ENCODE measurements at places on chromosomes 7 and 10. TPM values are rescaled to one million over a fixed set of nuclear protein-coding genes. Genes with fewer than 3 reads are reported as not detected.

ZNF503 gene
- 5.6 TPM for total RNA-seq

DNA sequence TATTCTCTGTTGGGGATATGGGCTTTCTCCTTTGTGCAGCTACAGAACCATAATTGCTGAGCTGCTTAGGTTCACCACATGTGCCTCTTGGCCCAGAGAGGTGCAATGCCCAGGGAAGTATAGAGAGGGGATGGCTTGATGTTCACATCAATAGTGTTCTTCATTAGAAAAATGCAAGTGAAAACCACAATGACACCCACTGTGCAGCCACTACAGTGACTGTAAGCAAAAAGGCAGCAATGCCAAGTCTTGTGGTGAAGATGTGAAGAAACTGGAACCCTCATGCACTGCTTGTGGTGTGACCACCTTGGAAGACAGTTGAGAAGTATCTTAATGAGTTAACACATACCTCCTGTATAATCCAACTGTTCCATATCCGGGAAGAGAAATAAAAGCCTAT, 318.9 kb upstream of the ZMIZ1 start:
- DNase-seq = no peak

DNA sequence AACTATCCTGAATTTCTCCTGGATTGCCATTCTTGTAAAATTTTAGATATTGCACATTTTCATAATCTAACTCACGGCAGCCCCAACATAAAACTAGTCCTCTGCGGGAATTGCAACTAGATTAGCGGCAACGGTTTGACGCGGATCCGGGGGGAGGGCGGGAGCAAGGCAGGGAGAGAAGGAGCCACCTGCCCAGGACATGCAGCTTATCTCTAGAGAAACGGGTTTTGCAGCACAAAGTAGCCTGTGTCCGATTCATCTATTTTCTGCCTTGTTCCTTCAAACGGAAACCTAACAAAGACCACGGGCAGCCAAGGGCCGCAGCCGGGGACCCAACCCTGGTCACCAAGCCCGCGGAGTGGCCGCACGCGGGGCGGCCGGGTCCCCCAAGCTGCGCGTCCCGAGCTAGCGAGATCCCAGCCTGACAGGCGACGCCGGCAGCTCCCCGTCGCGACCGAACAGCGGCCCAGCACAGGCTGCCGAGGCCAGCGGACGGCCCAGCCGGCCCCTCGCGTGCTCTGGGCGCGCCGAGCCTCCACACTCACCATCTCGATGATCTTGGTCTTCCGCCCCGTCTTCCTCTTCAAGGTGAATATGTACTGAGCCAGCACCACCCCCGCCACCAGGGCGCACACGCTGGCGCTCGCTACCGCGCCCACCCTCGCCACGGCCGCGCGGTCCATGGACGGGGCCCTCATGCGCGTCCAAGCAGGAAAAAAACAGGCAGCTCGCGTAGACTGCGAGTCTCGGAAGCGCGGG, at the start of gene NT5C3A:
TSS of gene NT5C3A (minus strand) at position 754 of the 759 bp plus-strand sequence. CDS start at position 683, 71 bp downstream.
- DNase-seq = peak; percentile 65

CRYGN gene
- total RNA-seq = not detected

GRCh38 chr7:22481726-22482125, 18.3 kb downstream of the STEAP1B start:
- DNase-seq = no peak

CTTNBP2 gene
- 22.2 TPM for total RNA-seq

- DNase-seq = no peak
Measured at GRCh38 chr7:36306722-36307121, 82.9 kb upstream of the ANLN start.

DNA sequence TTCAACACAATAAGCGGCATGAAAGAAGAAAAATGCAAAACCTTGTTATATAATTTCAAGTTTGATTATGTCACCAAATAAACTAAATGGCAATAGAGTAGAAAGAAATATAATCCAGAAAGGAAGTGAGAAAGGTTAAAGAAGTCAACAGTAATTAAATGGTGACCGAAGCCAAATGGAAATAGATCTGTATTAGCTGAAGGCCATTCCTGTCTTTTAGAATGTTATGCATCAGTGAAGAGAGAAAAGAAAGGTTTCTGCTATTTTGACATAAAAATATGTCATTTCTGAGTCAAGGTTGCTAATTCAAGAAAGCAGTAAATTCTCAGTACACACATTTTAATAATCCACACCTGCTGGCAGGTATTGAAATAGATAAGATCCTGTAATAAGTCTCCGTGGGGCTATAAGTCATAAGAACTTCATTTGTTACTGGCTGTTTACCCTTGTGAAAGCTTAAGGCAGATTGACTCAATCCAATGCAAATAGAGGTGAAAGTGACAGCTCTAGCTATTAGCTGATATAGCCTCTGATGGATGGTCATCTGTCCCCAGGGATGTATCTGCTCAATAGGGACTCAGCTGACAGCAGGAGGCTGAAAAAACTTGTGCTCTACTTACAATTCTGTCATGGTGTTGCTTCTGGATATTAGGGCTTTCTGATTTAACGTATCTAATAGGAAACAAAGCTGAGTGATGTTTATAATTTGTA, 152.1 kb downstream of the FZD1 start:
- peak; percentile 21 for DNase-seq

- no peak for DNase-seq
Measured at GRCh38 chr7:20650782-20651181, 35.3 kb downstream of the ABCB5 start.

DNA sequence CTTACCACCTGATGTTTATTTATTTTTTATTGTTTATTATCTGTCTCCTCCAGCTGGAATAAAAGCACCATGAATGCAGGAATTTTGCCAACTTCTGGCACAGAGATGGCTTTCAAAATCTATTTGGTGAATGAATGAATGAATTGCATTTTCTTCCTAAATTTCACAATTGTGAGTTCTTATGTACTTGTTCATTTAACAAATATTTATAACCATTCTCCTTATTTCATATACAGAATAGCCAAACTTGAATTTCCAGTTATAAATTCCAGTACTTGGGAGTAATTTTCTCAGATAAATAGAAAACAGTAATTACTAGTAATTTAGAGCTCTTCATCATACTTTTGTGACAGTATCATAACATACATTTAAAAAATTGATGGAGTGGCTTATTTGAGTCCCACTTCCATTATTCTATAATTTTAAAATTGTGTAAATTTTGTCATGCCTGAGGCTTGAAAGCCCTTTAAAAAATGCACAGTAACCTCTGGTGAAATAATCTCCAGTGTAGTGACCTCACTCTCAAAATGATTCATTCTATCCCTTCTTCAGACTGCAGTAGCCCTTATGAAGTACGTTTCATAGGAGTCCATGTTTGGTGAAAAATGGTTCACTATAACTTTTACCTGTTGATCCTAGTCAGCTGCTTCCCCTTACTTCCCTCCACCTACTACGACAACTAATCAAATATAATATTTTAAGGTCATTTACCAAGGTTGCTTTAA, 40.0 kb upstream of the SRI start:
- DNase-seq = no peak

- DNase-seq = no peak
Measured at GRCh38 chr7:143406002-143406357, 2.7 kb downstream of the EPHA1 start.

DNA sequence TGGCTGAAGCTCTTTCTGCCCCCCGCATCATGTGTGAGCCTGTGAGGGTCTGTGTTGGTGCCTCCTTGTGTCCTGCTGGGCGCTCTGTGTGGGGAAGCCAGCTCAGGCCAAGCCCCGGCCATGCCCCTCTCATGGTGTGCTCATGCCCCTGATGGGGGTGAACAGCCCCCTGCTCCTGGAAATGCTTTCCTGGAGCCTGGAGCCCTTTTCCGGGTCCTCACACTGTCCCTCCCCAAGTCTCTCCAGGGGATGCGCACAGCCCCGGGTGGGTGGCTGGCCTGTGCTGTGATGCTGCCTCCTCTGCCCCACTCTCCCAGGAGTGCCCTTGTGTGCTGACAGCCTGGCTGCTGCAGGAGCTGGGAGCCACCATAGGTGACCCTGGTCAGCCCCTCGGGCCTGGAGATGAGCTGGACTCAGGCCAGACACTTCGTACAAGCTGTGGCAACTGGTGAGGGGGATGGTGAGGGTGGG, 20.8 kb upstream of the ZNF862 start:
- no peak for DNase-seq
